ENCODE measurements at places on chromosomes 16 and 17. TPM values are rescaled to one million over a fixed set of nuclear protein-coding genes. Genes with fewer than 3 reads are reported as not detected.

The ACAP1 gene
- 6.5 TPM for total RNA-seq

The KCNAB3 gene
- total RNA-seq: 4.5 TPM

DNA sequence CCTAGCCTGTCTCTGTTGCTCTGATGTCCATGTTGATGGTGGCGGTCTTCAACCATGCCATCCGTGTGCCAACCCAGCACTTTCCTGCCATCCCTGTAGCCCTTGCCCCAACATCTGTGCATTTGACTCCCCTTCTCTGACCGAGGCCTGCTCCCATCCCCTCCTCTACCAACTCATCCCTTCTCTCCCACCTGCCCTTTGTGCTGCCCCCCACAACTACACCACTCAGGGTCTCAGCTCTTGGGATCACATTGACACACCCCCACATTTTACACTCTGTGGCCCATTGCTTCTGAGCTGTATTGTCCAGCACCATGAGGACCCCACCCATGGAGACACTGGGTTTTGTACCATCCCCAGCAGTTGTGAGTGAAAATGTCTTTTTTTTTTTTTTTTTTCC is 11.6 kb downstream of the HS3ST3B1 start:
- no peak for DNase-seq
- no peaks in the 10 kb centered on the region for H3K36me3 ChIP-seq
- H3K27ac ChIP-seq: no peak overlapping the region
- no peak overlapping the region for H3K4me3 ChIP-seq
- H3K27me3 ChIP-seq: no peaks in the 10 kb centered on the region
- no peaks in the 10 kb centered on the region for H3K4me1 ChIP-seq

DNA sequence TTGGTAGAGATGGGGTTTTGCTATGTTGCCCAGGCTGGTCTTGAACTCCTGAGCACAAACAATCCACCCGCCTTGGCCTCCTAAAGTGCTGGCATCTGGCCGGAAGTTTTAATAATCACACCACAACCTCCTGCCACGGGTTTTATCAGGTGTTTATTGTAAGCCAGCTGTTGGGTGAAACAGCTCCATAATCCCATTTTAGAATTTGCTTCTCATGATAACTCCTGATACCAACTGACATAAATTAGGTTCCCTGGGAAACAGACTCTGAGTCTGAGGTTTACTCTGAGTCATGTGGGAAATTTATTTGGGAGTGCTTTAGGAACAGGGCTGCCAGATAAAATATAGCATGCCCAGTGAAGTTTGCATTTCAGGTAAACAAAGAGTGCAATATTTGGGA is 122.6 kb upstream of the MED13 start:
- no peaks in the 10 kb centered on the region for H3K4me1 ChIP-seq
- no peak for DNase-seq
- H3K36me3 ChIP-seq: no peaks in the 10 kb centered on the region
- no peak overlapping the region for H3K27ac ChIP-seq
- H3K4me3 ChIP-seq: no peak overlapping the region
- H3K27me3 ChIP-seq: no peaks in the 10 kb centered on the region

DNA sequence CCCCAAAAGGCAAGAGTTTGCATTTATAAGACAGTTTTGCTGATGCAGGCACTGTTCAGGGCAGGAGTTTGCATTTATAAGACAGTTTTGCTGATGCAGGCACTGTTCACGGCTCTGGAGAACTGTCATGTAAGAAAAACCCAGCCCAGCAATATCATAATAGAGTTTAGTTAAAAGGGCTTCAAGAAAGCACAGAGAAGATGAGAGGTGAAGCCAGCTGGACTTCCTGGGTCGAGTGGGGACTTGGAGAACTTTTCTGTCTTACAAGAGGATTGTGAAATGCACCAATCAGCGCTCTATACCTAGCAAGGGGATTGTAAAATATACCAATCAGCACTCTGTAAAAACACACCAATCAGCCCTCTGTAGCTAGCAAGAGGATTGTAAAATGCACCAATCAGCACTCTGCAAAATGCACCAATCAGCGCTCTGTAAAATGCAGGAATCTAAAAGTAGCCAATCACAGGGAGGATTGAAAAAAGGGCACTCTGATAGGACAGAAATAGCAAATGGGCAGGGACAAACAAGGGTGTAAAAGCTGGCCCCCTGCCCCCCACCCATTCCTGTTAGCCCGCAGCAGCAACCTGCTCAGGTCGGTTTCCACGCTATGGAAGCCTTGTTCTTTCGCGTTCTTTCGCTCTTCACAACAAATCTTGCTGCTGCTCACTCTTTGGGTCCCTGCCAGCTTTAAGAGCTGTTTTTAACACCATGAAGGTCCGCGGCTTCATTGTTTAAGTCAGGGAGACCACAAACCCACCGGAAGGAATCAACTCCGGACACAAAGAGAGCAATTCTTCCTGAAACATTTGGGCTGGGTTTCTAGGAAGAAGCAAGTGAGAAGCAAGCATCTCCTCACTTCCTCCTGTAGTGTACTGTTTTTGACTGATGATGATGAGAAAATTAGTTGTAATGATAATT is 1.8 kb upstream of the CBX1 start:
- no peaks in the 10 kb centered on the region for H3K36me3 ChIP-seq
- no peak for DNase-seq
- H3K4me1 ChIP-seq: no peaks in the 10 kb centered on the region
- H3K4me3 ChIP-seq: no peak overlapping the region
- no peaks in the 10 kb centered on the region for H3K27me3 ChIP-seq

DNA sequence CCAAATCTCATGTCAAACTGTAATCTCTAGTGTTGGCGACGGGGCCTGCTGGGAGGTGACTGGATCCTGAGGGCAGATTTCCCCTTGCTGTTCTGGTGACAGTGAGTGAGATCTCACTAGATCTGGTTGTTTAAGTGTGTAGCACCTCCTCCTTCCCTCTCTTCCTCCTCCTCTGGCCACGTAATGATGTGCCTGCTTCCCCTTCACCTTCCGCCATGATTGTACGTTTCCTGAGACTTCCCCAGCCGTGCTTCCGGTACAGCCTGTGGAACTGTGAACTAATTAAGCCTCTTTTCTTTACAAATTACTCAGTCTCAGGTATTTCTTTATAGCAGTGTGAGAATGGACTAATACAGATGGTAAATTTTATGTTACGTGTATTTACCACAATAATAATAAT is 49.2 kb downstream of the METTL16 start:
- H3K27me3 ChIP-seq: no peaks in the 10 kb centered on the region
- no peak for DNase-seq
- H3K27ac ChIP-seq: no peak overlapping the region

DNA sequence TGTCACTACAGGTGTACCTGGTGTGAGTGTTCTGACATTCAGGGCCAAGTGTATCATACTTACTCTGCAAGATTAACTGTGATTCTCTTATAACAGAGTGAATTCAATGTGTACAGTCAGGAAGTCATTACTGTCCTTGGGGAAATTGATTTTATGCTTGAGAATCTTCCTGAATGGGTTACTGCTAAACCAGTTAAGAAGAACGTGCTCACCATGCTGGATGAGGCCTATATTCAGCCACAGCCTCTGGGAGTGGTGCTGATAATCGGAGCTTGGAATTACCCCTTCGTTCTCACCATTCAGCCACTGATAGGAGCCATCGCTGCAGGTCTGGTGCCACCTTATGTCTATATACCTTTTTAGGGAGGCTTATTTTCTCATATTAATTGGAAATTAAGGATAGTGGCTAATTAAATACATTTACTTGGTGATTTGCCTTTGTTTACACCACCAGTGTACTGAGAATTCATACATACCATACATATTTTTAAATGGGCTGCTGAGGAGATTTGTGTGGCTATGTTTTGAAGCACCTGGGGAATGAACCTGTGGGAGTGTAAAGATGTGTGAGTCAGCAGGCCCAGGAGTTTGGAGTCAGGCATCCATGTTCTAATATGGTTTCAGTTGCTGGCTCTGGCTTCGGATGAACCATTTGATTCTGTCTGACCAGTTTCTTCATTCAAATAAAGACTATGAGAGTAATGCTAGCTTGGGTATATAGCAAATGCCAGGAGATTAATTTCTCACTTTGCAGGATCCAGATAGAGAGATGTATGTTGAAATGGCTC is 3.1 kb downstream of the ALDH3A2 start:
- no peak for DNase-seq
- no peaks in the 10 kb centered on the region for H3K36me3 ChIP-seq
- peaks cover 20% of the 10 kb centered on the region for H3K4me1 ChIP-seq
- peak overlapping the region; percentile 97 for H3K27ac ChIP-seq
- H3K4me3 ChIP-seq: peak overlapping the region; percentile 69

DNA sequence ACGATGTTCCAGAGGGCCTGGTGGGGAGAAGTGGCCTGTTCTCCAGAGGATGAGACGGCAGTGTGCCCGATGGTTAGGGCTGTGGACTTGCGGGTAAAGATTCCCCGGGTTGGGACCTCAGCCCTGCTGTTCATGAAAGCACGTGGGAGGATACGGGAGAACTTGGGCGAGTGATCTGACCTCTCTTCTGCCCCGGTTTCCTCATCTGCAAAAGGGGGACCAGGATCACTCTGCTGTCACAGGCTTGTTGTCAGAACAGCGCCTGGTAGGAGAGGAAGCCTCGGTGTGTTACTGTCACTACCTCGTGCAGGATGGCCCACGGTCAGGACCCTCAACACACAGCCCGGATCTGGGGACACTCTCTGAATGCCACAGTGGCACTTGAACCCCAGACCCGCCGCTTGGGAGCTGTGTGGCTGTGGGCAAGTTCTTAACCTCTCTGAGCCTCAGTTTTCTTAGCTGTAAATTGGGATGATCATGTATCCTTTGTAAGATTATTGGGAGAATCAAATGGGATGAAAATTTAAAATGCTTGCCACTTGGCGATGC is 85.6 kb upstream of the CDC42EP4 start:
- H3K4me3 ChIP-seq: no peak overlapping the region
- DNase-seq: no peak
- H3K27me3 ChIP-seq: no peaks in the 10 kb centered on the region
- no peaks in the 10 kb centered on the region for H3K36me3 ChIP-seq
